Fibroblast of upper back skin (primary cell): ENCODE measurements at places on chromosomes 16 and 17.
A peak's percentile ranks its signal among the peaks of the same experiment; 100 is the strongest.

GRCh38 chr16:53207810-53208752 lies 153.3 kb downstream of the CHD9 start:
- DNase-seq = peak; percentile 87

- DNase-seq = no peak
Measured at GRCh38 chr17:4272213-4272971, 8.6 kb upstream of the ANKFY1 start.

- peak; percentile 71 for DNase-seq
Measured at GRCh38 chr16:54050459-54051210, 236.0 kb downstream of the IRX3 start.

- DNase-seq = peak; percentile 66
Measured at GRCh38 chr17:73293480-73293911, 18.3 kb downstream of the CDC42EP4 start.

GRCh38 chr16:79576602-79577001 lies 23.9 kb downstream of the MAF start:
- no peak for DNase-seq

DNA sequence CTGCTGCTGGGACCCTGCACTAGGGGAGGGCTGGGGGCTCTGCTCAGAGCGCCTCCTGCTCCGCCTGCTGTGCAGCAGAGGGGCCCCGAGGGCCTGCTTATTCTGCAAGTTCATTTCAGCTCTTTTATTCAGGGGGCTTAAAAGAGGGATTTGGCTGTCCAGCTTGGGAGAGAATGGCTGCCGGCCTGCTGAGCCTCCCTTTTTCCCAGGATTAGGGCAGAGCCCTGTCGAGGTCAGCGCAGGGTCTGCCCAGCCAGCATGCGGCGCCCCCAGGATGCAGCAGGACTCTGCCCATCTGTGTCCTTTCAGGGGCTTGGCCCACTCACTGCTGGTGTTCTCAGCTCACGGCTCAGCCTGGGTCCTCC lies 1.1 kb downstream of the SMIM5 start:
- DNase-seq = no peak

DNA sequence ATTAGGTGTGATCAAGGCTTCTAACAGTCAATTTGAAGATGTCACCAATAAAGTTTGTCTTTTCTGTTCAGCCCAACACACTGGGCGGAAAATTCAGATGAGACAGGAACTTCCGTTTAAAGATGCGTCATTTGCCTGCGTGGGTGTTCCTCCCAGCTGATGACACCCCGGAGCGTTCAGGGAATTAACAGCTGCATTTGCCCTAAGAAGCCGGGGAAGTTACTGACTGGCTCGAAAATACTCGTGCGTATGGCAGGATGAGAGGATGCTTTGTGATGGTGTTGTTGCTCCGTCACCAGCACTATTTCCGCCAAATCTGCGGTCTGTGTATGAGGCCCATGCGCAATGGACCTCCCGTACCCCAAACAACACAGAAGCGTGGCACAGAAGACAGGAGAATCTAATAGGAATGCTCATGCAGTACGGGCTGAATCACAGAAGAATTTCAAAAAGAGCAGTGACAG lies 11.9 kb upstream of the PVALEF start:
- peak; percentile 51 for DNase-seq

- DNase-seq = no peak
Measured at GRCh38 chr16:35146031-35146710, 1686.8 kb downstream of the TP53TG3F start.

DNA sequence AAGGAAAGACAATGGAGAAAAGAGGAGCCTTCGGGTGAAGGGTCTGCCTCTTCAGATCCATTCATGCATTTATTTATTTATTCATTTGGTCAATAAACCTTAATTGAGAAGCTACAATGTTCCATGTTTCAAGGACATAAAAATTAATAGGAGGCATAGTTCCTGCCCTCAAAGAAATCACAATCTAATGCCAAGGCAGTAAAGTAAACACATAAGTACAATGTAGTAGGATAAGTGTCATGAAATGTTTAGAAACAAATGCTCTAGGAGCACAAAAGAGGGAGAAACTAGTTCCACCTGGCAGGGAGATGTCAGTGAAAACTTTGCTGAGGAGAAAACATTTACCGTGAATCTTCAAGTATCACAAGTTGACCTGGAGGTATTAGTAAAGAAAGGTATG lies 103.5 kb upstream of the NOG start:
- DNase-seq = no peak

DNA sequence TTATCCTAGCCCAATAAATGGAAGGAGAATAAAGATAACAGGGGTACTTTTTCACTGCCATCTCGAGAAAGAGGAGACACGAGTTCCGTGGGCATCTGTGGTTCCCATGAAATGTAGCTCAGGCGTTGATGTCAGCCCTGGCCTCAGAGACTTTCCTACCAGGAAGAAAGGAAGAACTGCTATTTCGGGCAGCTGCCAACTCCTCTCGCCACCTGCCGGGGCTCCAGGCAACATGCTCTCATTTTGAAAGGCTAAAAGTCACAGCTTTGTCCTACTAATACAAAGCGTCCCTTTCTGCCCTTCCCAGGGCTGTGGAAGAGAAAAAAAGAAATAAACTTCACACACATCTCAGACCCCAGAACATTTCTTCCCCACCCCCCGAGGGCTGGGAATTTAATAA lies 65.8 kb downstream of the DHRS7C start:
- DNase-seq = peak; percentile 13

GRCh38 chr17:3596804-3597464 lies 12.3 kb downstream of the TRPV1 start:
- DNase-seq = no peak
